H4 (cell line): ENCODE measurements at places on chromosomes 12 and 14.

DNA sequence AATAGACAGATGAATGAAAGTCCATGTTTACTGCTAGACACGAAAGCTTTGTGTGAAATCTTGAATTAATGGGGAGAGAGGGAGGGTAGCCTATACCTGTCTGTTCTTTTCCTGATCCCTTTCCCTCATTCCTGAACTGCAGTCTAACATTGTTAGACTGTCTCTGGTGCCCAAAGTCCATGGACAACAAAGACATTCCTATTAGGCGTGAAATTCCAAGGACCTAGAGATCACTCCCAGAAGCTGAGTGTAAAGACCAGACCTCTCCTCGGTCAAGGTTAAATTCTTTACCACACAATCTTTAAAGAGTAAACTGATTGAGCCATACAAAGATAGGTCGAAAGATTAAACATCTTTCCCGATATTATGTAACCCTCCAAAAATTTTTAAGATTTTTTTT, 270.7 kb upstream of the GARIN2 start:
- DNase-seq: no peak

DNA sequence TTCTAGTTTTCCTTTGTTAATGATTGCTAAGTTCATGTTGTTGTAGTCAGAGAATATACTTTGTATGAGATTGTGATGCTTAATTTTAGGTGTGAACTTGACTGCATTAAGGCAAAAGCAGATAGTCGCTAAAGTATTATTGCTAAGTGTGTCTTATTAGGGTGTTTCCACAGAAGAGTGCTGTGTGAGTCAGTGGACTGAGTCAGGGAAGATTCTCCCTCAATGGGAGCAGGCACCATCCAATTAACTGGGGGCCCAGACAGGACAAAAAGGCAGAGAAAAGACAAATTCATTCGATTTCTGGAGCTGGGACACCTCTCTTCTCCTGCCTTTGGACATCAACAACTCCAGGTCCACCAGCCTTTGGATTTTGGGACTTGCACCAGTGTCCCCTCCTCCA, 48.5 kb downstream of the BAZ1A start:
- DNase-seq: no peak

GRCh38 chr14:99175331-99176155, 96.5 kb downstream of the BCL11B start:
- DNase-seq: no peak

- DNase-seq: no peak
These were observed 427 bp downstream of the SLC6A12 start for GRCh38 chr12:213527-213932.

GRCh38 chr14:32991691-32992090, 53.0 kb downstream of the NPAS3 start:
- DNase-seq: no peak

DNA sequence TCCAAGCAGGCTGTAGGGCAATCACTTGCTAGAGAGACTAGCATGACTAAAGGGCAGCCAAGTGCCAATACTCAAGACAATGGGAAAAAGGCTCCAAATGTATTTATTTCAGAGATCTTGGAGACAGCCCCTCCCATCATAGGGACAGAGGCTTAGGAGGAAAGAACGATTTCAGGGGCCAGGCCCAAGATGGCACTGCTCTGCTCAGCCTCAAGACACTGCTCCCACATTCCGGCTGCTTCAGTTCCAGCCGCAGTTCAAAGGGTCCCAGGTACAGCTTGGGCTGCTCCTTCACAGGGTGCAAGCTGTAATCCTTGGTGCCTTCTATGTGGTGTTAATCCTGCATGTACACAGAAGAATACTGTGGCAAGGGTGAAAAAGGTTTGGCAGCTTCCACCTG, 19.4 kb upstream of the OR4K5 start:
- DNase-seq: no peak

- DNase-seq: no peak
These were observed 186.7 kb upstream of the SLC38A2 start for GRCh38 chr12:46559311-46559710.

GRCh38 chr12:107649661-107650061, 35.9 kb upstream of the PWP1 start:
- DNase-seq: no peak

- no peak for DNase-seq
These were observed 52.5 kb downstream of the SSPN start for GRCh38 chr12:26247873-26248272.
